Activated CD4-positive, CD25-positive, alpha-beta regulatory T cell treated with anti-CD3 and anti-CD28 coated beads, Interleukin-2, amount 50 U/mL, for 24 hours (primary cell): ENCODE measurements at places on chromosomes 16 and 17.

DNA sequence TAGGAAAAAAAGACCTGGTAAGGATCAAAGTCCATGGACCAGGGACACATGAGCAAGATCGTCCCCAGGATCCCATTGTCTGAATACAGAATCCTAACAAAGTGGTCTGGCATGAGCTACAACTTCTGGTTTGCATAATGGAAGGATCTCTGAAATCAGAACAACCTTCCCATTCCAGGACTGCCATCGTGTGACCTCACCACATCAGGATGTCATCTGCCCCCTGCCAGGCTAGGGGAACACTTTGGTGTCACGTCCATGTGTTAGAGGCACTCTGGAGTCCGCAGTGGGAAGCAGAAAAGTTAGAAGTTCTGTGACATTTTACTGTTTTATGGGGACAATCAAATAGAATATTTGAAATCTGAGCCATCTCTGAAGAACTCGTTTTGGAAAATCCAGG lies 160.7 kb downstream of the RGS9 start:
- no peak for ATAC-seq

- no peak for ATAC-seq
Measured at GRCh38 chr16:81612351-81613163, 166.5 kb upstream of the PLCG2 start.

DNA sequence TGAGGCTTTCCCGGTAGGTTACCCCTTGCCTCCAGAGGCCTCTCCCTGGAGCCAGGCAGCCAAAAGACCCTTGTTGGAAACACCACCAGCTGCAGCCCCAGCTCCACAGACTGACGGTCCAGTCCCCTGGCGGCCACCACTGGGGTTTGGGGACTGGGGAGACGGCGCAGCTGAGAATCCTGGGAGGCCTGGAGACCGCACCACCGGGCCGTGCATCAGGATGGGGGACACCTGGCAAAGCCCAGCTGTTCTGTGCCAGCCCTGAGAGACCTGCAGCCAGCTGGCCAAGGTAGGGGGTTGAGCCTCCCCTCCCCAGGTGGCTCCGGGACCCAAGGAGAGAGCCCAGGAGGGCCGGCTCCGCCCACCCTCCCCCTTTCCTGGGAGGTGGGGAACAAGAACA lies 8.3 kb upstream of the SLC38A10 start:
- ATAC-seq: no peak

DNA sequence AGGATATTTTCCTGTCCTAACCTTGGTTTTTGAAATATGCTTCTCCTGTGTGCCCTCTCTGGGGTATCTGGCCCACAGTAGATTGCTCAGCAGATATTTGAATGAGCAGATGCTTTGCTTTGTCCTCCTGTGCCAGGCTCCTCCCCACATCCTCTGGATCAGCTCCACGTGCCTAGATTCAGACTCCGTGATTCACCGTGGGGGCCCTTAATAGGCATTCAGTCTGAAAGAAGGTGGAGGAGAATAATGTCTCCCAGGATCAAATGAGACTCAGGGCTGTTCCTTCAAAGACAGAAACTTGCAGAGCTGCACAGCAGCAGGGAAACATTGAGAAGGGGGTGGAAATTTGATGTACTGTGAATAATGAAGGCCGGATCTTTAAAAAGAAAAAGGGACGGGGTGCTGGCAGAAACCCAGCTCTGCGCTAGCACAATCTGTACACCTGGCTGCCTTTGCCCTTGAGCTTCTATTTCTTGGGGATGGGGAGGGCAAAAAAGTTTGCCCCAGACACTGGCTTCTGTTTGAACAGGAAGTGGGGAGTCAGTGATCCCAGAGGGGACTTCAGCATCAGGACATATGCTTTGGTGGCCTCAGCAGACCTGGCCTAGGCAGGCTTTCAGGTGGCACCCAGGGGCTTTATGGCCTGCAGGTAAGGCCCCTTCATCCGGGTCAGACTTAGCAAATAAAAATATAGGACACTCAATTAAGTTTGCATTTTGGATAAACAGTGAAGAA lies 15.9 kb upstream of the SLC12A3 start:
- ATAC-seq: no peak

GRCh38 chr16:88320947-88321634 lies 61.7 kb upstream of the ZNF469 start:
- ATAC-seq: no peak
